CD4-positive, alpha-beta T cell treated with Interleukin-17A for 4 hours (primary cell): ENCODE measurements at places on chromosomes 7 and 10.

GRCh38 chr10:65419629-65420028, 1506.2 kb upstream of the LRRTM3 start:
- DNase-seq, result no peak

GRCh38 chr7:45689011-45689796, 115.0 kb downstream of the ADCY1 start:
- DNase-seq, result no peak

DNA sequence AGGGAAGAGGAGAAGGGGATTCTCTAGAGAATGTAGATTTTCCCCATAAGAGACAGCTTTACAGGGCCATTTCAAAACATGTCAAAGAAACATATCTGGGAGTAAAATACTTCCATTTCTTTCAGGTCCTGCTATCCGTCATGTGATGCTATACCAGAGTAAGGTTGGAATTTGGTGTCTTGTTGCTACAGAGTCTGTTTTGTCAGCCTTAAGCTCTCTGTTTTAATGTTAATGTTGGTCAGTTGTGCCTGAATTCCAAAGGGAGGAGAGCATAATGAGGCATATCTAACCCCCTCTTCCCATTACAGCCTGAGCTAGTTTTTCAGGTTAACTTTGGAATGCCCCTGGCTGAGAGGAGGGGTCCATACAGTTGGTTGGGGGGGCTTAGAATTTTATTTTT, 94.7 kb upstream of the CCDC71L start:
- DNase-seq, result no peak

DNA sequence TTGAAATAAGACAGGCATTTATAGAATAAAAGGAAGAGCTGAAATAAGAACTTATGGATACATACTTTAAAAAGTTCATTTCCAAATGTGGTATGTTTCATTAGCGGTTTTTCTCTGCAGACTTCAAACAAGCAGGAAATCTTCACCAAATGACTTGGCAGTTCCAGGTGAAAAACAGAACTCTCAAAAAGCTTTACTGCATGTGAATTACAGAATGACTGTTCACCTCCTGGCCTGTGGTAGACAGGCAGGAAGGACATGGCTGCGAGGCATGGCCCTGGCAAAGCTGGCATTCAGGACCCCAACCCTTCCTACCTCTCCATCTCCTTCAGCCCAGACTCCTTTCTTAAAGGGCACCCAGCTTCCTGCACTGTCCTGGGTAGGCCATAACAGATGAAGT, 21.2 kb upstream of the ENO4 start:
- DNase-seq, result no peak

DNA sequence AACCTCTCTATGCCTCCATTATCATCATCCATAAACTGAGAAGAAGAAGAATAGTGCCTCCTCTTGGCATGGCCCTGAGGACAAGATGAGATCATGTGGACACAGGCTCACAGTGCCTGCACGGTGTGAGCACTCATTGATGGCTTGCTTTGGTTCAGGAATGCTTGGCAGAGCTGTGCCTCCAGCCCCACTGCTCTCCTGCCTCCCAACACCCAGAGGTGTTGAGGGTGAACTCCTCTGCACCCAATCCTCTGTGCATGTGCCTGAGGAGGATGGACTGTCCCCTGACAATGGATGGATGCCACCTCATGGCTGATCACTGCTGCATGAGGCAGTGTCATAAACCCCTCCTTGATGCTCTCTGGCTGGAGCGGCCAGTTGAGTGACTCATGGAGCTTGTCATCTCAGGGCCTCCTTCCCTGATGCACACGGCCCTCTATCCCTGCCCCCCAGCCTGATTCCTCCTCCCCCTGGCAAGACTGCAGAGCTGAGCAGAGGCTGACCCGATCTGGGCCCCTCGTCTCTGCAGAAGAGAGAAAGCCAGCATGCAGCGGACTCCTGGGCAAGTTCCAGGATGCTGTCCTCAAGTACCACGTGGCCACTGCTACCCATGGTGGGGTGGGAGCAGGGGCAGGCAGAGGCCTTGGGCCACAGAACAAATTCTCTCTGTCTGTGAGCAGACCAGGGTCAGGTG, 136.3 kb downstream of the KCNMA1 start:
- no peak for DNase-seq

GRCh38 chr10:133161486-133162109, 1.6 kb downstream of the KNDC1 start:
- DNase-seq, result no peak

GRCh38 chr10:126704649-126705048, 34.2 kb upstream of the C10orf90 start:
- DNase-seq, result no peak

DNA sequence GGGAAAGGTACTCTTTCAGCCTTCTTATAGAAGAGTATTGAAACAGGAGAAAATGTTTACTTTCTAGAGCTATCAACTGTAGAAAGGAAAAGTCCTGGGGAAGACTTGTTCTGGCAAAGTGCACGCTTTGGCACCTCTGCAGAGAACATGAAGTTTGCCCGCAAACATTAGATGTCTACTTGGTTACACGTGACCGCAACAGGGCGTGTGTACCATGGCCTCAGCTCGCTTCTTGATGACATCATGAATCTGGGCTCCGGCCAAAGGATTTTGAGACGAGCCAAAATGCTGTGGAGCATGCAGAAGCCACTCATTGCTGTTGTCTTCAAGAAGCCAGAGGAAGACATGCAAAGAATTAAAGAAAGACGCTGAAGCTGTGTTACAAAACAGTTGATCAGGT, 8.6 kb upstream of the TAS2R60 start:
- no peak for DNase-seq

DNA sequence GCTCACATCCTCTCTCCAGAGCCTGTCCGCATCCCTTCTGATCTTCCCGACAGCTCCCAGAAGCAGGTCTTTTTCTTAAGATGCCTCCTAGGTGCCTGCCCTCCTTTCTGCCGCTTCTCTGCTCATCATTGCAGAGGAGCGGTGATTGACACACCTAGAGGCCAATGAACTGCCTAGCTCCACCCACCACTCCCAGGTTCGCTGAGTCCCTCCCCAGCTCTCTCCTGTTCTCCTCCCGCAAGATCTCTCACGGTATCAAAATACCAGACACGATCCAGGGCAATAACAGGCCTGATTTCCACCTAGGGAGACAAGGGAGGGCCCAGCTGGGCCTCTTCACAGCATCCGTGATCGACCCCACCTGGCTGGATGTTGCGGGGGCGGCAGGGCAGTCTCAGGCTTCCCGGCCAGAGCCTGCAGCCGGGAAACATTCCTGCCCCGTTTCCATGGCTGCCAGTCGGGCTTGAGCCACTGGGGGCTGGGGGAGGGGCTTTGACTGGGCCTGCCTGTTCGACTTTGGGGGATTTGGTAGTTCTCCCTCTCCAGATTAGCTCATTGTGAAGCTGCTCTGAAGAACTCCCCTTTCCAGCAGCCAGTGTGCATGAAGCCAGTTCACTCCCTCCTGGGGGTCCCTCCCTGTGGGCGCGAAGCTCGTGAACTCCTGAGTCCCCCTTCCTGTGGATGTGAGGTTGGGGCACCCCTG, 373.5 kb downstream of the RPS24 start:
- peak; percentile 72 for DNase-seq

DNA sequence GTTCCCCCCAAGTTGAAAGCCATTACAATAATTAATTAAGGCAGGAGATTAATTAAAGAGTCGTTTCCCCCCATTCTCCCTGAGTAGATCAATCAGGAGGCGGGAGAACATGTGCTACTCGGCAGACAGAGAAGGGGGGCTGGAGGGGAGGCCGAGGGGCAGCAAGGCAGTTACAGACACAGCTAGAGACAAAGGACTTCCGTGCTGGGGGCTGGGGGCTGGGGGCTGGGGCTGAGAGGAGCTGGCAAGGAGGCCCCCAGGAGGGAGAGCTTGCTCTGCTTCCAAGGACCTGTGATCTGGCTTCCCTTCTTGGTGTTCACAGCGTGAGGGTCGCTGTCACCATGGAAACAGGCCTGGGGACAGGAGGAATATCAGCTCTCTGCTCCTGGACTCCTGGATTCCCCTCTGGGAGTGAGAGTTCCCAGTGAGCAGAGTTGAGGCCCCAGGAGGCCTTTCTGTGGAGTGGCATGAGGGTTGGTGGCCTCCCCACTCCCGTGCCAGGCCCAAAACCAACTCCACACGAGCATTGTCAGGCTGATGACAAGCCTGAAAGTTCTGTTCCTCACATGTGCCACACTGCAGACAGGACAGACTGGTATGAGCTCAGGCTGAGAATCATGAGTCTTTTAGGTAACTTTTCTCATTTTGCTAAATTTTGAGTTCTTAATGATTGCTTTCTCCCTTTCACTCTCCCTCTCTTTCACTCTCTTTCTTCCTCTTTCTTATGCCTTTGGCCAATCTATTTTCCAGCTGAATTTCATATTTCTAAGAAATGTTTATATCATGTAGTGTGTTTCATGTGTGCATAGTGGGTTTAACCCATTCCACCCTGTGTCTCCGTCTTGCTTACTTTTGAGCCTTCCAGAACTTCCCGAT, 16.4 kb downstream of the FAM241B start:
- no peak for DNase-seq

GRCh38 chr7:139799586-139799985, 21.8 kb upstream of the HIPK2 start:
- DNase-seq, result no peak

GRCh38 chr10:18583575-18584270, 67.7 kb downstream of the NSUN6 start:
- DNase-seq, result no peak

DNA sequence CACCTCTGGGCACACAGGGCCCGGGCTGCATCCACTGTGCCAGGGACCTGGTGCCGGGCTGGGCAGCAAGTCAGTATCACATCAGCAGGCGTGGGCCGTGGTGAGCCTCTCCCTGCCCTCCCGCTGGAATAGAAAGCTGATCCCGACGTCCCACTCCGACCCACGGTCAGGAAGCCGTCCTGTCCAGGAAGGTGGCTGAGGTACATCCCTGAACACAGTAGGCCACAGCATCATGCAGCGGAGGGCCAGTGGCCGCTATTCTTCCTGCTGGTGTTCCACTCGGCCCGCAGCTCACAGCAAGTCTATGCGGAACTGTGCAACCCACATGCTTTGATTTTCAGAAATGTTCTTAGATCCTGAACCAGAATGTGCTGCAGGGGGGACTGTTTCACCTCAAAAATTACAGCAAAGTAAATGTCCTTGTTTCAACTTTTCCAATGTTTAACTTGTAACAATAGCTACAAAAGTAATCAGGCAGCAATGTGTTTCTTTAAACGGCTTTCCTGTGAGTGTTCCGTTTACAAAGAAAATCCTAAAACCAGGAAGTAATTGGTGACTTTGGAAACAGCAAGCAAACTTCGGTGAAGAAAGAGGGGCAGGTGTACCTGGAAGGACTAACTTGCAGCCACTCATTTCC, 676 bp upstream of the GPR146 start:
- no peak for DNase-seq

DNA sequence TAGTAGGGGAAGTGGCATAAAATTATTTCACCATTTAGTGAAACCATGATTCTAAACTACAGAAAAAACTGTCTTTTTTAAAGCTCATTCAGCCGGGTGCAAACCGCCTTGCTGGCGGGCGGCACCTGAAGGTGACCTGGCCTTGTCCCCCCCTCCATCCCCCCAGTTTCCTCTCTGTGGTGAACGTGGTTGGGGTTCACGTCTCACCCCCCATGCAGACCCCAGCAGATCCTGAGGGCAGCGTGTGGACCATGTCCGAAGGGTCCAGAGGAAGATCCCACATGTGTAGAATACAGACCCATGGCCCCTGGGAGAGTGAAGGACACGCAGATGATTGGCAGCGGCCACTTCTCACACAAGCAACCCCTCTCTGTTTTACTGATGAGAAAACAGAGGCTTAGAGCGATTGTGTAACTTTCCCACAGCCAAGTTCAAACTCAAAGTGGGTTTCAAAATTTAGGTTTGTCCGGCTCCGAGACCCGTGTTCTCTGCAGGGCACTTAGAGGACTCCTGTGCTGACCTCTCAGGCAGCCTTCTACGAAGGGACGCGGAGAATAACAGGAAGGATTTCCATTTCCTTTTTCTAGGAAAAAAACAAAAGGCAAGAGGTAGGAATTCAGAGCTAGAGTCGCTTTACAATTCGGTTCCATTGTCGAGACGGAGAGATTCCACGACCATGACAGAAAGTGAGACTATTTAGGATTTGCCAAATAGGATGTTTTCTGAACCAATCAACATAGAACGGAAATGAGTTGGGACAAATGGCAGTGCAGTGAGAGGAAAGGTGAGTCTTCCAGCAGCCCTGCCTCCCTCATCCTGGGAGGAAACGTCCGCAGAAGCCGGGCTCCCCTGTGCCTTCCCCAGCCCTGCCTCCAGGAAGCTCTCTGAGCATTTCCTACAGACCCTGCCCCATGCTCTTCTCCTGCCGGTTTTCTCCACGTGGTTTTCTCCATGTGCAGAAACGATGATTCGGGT, 67.6 kb upstream of the PITRM1 start:
- no peak for DNase-seq

DNA sequence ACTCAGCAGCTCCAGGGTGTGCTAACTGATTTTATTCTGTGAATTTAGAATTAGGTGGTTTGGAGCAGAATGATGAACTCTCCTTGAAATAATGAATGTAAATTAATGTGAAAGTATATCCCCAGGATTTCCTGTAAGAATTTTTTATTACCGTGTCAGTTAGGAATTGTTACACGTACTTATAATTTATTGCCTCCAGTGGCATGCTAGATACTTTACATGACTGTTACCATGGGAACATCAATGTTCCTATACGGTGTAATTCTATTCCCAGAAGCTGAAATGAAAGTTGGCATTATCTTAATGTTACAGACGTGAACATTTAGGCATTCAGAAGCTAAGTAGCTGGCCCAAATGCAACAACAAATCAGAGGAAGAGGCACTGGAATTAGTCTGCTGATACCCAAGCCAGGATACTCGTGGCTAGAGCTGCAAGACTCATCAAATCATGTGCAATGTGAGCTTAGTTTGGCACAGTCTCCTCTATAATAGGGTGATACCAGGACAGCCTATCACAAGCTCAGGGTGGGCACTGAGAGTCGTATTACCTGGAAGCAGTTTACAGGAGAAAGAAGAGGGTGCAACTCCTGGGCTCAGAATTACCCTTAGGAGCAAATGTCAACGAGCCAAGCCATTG, 30.0 kb upstream of the PRKAR2B start:
- no peak for DNase-seq

GRCh38 chr7:139647085-139647484, 123.6 kb downstream of the CLEC2L start:
- peak; percentile 31 for DNase-seq

DNA sequence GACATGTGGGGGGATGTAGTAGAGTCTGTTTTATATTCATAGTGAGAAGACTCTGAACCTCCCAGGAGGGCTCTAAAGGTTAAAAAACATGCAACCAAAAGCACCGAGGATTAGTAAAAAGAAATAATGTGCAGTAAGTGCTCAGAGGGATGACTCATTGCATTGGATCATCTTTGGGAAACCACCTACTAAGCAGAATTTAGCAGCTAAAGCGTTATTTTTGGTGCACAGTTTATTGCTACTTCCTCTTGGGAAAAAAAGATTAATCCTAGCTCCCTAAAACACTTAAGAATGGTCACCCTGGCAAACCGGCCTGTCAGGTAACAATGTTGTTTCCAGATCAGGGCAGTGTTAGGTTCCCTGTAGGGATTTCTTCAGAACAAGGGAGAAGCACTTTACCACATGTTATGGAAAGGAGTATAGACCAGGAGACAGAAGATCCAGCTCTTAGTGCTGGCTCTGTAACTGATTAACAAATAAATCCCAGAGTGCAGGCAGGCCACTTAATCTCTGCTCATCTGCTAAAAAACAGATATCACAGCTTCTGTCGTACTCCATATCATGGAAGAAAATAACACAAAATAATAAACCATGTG, 44.8 kb upstream of the FAM133B start:
- no peak for DNase-seq

- DNase-seq, result no peak
Observed at GRCh38 chr10:31888442-31888841, 40.2 kb downstream of the ARHGAP12 start.
